ENCODE measurements at places on chromosomes 7 and 10.

- DNase-seq, result no peak
- no peaks in the 10 kb centered on the region for H3K36me3 ChIP-seq
- no peak overlapping the region for H3K27ac ChIP-seq
- H3K4me3 ChIP-seq, result no peak overlapping the region
Observed at GRCh38 chr7:5255832-5256231, 26.9 kb upstream of the SLC29A4 start.

GRCh38 chr7:137931823-137932222 is 70.1 kb downstream of the CREB3L2 start:
- no peak for DNase-seq
- no peak overlapping the region for H3K27ac ChIP-seq
- H3K4me3 ChIP-seq, result no peak overlapping the region

DNA sequence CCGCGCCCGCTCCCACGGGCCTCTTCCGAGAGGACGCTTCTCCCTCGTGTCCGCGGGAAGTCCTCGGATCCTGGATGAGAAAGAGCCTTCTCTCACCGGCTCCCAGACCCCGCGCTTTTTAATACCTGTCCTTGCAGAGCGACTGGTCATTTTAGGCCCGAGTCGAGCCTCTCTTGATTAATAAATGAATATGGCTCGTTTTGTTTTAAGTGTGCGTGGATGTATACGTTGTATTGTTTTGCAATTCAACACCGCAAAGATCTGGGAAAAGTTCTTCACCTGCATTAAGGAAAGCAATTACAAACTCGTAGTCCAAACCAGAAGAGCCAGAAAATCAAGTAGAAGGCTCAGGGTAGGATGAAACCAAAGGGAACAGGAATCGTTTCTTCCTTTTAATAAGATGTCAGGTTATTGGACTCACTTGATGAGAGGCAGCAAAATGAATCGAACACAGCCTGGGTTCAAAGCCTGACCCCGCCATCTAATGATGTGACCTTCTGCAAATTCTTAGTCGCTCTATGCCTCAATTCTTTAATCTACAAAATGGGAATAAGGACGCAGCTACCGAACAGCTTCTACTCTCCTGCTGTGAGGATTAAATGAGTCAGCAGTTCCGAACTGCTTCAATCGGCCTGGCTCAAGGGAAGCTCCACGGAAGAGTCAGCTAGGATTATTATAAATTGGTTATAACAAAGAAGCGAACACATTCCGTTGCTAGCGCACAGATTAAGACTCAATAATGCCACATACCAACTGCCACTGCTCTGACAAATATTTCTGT is 277.8 kb upstream of the NEBL start:
- H3K27me3 ChIP-seq, result peaks cover 4% of the 10 kb centered on the region
- peak overlapping the region; percentile 80 for H3K27ac ChIP-seq
- peak overlapping the region; percentile 54 for H3K4me3 ChIP-seq
- no peak for DNase-seq
- H3K36me3 ChIP-seq, result no peaks in the 10 kb centered on the region
- H3K4me1 ChIP-seq, result peaks cover 16% of the 10 kb centered on the region

DNA sequence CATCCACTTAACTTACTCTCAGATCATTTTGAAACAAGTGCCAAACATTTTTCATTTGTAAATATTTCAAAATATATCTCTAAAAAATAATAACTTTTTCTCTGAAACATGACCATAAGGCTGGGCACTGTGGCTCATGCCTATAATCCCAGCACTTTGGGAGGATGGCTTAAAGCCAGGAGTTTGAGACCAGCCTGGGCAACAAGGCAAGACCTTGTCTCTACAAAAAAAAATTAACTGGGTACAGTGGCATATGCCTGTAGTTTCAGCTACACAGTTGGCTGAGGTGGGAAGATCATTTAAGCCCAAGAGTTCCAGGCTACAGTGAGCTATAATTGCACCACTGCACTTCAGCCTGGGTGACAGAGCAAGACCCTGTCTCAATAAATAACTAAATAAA is 36.4 kb downstream of the USP54 start:
- H3K4me3 ChIP-seq, result no peak overlapping the region
- H3K27me3 ChIP-seq, result no peaks in the 10 kb centered on the region
- no peak for DNase-seq
- H3K27ac ChIP-seq, result no peak overlapping the region

GRCh38 chr10:123906296-123906695 is 14.7 kb upstream of the CPXM2 start:
- H3K36me3 ChIP-seq, result no peaks in the 10 kb centered on the region
- peaks cover 36% of the 10 kb centered on the region for H3K27me3 ChIP-seq
- no peak overlapping the region for H3K4me3 ChIP-seq
- DNase-seq, result no peak
- no peak overlapping the region for H3K27ac ChIP-seq
- no peaks in the 10 kb centered on the region for H3K4me1 ChIP-seq

DNA sequence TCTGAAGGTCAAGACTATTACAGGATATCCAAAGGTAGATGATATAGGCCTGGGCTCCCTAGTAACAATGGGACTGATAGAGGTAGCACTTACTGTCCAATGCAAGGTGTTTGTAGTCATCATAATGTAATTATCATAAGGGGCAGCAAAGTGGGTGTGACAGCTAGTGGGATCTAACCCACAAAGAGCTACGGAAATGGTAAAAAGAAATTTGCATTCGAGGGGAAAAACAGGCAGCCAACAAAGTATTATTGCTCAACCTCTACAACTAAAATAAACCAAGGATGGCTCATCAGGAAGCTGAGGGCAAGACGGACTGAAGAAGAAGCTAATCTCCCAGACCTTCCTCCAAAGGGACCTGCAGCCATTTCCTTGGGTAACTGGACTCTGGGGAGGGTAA is 211.0 kb downstream of the WDR11 start:
- H3K4me1 ChIP-seq, result no peaks in the 10 kb centered on the region
- H3K36me3 ChIP-seq, result no peaks in the 10 kb centered on the region
- DNase-seq, result no peak
- no peaks in the 10 kb centered on the region for H3K27me3 ChIP-seq

All from left lung (tissue), 14 donors.